ENCODE measurements at places on chromosomes 7 and 10.

GRCh38 chr7:108268200-108268820 is 138.1 kb upstream of the LAMB4 start:
- no peak for DNase-seq

GRCh38 chr7:135840591-135840990 is 92.0 kb upstream of the FAM180A start:
- no peak for DNase-seq

- peak; percentile 37 for DNase-seq
These were observed 145.6 kb downstream of the PFKFB3 start for GRCh38 chr10:6348096-6348874.

DNA sequence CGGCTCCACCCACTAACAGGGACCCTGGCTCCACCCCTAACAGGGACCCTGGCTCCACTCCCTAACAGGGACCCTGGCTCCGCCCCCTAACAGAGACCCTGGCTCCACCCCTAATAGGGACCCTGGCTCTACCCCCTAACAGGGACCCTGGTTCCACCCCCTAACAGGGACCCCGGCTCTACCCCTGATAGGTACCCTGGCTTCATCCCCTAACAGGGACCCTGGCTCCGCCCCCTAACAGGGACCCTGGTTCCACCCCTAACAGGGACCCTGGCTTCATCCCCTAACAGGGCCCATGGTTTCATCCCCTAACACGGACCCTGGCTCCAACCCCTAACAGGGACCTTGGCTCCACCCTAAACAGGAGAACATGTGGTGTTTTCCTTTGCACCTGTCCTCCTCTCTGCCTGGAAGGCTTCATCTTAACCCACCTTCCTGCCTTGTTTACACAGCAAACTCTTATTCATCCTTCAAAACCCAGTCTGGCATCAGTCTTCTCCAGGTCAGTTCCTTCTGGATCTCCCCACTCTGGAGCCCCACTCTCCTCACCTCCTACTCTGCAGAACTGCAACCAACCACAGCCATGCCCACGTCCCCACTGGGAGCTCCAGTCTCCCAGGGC is 58.0 kb downstream of the CHST15 start:
- DNase-seq, result no peak

DNA sequence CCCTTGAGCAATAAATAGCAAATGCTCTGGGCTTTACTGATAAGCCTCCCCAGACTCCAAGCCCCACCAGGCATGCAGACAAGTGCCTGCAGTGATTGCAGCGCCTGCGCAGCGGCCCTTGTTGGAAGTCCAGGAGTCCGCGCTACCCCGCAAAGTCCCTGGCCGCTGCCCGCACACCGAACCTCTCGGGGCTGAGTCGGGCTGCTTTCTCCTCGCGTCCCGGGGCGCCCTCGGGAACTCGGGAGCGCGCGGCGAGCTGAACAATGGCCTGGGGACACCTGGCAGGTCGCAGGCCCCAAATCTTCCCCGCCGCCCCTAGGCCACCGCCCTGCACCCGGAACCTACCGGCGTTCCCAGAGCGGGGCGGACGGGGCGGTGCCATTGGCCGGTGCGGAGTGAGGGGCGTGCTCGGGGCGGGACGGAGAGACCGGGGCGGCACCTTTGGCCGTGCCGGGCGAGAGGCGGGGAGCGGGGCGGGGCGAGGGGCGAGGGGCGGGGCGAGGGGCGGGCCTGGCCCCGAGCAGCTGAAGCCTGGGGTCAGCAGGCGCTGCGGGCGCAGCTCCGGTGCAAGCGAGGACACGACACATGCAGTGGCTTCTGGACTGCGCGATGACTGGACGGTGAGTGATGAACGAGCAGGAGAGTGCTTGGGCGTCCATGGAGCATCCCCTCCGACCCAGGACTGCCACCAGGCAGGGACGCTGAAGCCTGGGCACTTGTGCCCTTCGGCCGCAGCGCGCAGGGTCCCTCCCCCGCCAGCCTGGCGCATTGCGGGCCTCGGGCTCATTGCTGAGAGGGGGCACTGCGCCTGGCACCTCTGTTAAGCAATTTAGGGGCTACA is at the start of gene RASSF4:
Gene RASSF4 (plus strand): TSS at position 556 of the 841 bp plus-strand sequence. CDS start 10,401 bp downstream, outside the sequence.
- DNase-seq, result peak; percentile 97

- no peak for DNase-seq
These were observed 104.0 kb upstream of the ZEB1 start for GRCh38 chr10:31215052-31215451.

DNA sequence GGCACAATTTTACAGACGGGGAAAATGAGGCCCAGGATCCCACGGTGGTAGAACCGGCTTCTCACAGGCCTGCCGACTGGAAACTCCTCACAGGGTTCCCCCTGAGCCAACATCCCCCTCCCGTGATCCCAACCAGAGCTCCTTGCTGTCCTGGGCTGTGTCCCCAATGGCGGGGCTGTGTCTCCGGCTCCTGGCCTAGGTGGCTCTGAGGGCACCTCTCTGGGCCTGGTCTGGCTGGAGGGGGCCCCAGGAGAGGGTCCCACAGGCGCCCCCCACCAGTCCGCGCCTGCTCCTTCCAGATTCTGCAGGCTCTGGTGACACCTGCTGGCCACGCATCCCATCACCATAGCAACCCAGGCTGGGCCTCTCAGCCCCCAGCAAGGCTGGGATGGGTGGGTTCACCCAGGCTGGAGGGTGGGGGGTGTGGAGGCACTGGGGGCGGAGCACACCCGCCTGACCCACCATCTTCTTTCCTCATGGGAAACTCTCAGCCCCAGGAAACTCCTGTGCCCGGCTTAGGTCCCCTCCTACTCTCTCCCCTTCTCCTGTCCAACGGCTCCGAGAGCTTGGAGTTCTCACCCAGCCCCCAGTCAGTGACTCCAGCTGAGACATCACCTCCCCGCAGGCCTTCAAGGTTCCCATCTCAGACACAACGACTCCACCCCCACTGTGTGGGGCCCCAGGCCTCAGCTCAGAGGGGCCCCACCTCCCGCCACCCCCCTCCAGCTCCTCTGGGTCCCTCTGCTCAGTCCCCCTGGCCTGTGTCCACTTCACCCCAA is 27.1 kb upstream of the TNRC18 start:
- peak; percentile 82 for DNase-seq

GRCh38 chr7:33902746-33903145 is 2.6 kb upstream of the BMPER start:
- DNase-seq, result no peak

DNA sequence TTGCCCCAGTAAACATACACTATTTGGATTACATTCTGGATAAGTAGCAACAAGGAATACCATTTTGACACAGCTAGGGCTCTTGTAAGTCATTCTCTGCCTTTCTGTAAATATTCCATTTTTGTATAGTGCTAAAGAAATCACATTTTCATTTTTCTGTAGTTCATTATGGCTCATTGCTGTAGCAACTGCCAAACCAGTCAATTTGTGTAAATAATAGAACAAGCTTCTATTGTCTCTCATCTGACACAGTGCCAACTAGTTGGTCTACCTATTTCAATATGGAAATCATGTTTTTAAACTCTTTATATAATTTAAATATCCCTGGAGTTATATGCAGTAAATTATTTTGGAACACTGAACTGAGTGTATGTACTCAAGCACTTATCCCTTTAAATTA is 193.7 kb downstream of the RELN start:
- DNase-seq, result no peak

DNA sequence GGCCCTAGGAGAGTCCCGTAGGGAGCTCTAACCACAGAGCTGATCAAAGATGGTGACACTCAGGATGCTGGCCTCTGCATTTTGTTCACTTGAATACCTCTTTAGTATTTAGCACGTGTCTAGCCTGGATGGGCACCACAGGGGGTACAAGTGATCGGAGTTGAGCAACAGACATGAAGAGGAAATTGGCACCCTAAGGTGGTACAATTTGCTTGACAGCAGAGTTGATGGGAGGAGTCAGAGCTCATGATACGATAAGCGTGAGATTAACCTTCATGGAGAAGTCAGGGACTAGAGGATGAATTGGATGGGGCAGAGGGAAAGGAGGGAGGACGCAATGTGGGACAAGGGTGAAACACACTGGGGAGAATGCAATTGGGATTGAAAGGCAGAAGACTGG is 9.9 kb upstream of the ZNF212 start:
- DNase-seq, result no peak

- no peak for DNase-seq
These were observed 64.0 kb downstream of the TACR2 start for GRCh38 chr10:69352569-69353264.

DNA sequence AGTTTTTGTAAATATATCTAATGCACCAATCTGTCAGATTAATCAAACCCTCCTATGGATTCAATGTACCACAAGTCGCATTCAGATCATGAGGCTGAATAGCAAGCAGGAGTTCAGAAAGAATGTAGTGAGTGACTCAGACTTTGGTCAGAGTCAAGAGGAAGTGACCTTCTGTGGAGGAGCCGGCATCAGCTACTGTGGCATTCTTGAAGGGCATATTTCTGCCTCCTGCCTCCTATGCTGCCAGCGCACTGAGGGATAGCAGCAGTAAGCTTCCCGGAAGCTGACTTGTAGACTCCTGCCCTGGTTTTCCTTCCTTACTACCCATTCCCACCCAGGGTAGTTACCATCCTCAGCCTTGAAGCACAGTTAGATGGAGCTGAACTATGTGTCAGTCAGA is 867.5 kb downstream of the NRG3 start:
- DNase-seq, result peak; percentile 77

DNA sequence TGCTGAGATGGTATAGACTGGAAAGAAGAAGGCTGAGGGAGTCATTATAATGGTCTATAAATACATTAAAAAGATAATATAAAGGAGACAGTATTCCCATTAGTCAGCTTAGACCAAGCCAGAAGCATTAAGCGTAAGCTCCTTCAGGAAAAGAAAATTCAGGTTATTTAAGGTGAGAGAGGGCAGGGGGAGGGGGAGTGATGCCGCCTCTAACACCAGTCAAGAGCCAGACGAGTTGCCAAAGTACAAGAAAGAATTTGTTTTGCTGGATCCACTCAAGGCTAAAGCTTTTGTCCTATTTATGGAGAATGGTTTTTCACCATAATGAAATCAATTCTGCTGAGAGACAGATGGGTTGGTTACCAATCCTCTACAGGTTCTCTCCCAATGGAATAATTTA is 99.3 kb downstream of the CFAP58 start:
- DNase-seq, result no peak
